ENCODE measurements at places on chromosomes 6 and 20. TPM values are rescaled to one million over a fixed set of nuclear protein-coding genes. Genes with fewer than 3 reads are reported as not detected.

The BRD2 gene
- polyA plus RNA-seq, result 94.3 TPM

GRCh38 chr6:44556046-44556445 lies 168.5 kb downstream of the CDC5L start:
- no peak overlapping the region for H3K4me3 ChIP-seq
- DNase-seq, result no peak
- no peaks in the 10 kb centered on the region for H3K27me3 ChIP-seq
- no peak overlapping the region for H3K27ac ChIP-seq
- peaks cover 10% of the 10 kb centered on the region for H3K4me1 ChIP-seq

GRCh38 chr6:166112580-166112979 lies 55.1 kb downstream of the TBXT start:
- H3K27ac ChIP-seq, result no peak overlapping the region
- no peak overlapping the region for H3K4me3 ChIP-seq
- no peaks in the 10 kb centered on the region for H3K36me3 ChIP-seq
- no peak for DNase-seq
- no peaks in the 10 kb centered on the region for H3K4me1 ChIP-seq

GRCh38 chr6:54810147-54810546 lies 36.4 kb upstream of the FAM83B start:
- H3K27ac ChIP-seq, result no peak overlapping the region
- no peak for DNase-seq
- no peaks in the 10 kb centered on the region for H3K4me1 ChIP-seq
- H3K36me3 ChIP-seq, result no peaks in the 10 kb centered on the region

DNA sequence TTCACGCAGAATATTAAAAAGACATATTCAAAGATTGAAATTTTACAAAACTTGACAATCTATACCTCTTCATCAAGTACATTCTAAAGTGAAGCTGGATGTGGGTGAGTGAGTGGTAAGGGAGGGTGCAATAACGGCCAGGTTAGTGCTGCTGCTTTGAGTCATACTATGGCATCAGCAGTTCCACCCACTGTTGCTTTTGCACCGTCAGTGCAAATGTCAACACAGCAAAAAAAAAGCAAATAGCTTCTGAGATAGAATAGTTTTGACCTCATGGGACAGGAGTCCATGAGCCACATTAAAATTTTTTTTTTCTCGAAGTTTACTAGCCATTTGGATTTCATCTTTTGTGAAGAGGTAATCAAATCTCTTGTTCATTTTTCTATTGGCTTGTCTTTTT lies 31.8 kb downstream of the PSMF1 start:
- no peaks in the 10 kb centered on the region for H3K4me1 ChIP-seq
- no peak for DNase-seq
- no peaks in the 10 kb centered on the region for H3K36me3 ChIP-seq
- H3K27me3 ChIP-seq, result no peaks in the 10 kb centered on the region
